Hematopoietic multipotent progenitor cell (in vitro differentiated cells): ENCODE measurements at places on chromosomes 7 and 10.
A peak's percentile ranks its signal among the peaks of the same experiment; 100 is the strongest.

DNA sequence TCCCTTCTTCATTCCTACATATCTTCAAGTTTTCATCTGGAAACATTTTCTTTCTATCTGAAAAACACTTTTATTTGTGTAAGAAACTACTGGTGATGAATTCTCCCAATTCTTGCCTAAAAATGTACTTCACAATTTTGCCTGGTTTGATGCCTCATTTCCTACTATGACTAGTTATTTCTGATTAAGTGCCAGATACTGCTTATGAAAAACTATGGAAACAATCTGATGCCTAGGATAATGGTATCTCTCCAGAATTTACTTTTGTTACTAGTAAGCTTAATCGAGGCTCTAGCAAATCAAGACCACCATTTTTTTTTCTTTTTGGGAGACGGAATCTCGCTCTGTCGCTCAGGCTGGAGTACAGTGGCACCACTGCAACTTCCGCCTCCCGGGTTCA, 31.3 kb downstream of the CACUL1 start:
- no peak for DNase-seq

- DNase-seq, result no peak
These were observed 97.8 kb upstream of the PPIF start for GRCh38 chr10:79249186-79250121.

- no peak for DNase-seq
These were observed 119.9 kb downstream of the FANK1 start for GRCh38 chr10:126016156-126016805.

GRCh38 chr7:1545417-1546246, 10.4 kb downstream of the TMEM184A start:
- DNase-seq, result no peak

GRCh38 chr10:77110757-77111156, 526.9 kb downstream of the KCNMA1 start:
- DNase-seq, result no peak

- DNase-seq, result no peak
These were observed 71.6 kb downstream of the TLL2 start for GRCh38 chr10:96441987-96442643.

- no peak for DNase-seq
These were observed 78.2 kb upstream of the CALN1 start for GRCh38 chr7:72490301-72490700.

DNA sequence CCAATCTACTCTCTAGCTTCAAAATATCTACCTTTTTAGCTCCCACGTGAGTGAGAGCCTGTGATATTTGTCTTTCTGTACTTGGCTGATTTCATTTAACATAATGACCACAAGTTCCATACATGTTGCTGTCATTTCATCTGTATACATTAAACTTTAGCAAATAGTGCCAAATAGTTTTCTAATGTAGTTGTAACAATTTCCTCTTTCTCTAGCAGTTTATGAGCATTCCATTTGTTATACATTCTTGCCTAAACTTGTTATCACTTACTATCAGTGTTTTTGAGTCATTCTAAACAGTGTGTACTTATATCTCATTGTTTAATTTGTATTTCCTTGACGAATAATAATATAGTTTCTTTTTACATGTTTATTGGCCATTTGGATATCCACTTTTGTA, 77.2 kb downstream of the NEUROD6 start:
- no peak for DNase-seq

- no peak for DNase-seq
These were observed 18.2 kb upstream of the PRKAG2 start for GRCh38 chr7:151895008-151895630.

DNA sequence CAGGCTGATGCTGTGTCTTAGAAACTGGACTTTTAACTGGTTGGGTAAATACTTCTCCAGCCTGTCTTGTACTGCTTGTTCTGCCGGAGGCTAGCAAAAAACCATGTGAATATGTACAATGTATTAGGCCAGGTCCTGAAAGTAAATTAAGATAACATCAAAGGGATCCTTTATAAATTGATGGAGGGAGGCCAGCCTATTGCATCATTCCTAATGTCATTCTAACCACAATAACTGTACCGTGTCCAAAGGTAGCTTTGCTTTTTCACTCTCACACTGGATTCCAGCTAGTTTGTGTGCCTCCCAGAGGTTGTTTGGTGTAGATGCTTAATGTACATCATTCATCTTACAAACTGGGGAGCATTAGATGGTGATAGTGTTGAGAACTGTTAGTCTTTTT, 91.2 kb upstream of the SEM1 start:
- DNase-seq, result no peak

- peak; percentile 87 for DNase-seq
These were observed 7.8 kb downstream of the HPS6 start for GRCh38 chr10:102072673-102073527.

DNA sequence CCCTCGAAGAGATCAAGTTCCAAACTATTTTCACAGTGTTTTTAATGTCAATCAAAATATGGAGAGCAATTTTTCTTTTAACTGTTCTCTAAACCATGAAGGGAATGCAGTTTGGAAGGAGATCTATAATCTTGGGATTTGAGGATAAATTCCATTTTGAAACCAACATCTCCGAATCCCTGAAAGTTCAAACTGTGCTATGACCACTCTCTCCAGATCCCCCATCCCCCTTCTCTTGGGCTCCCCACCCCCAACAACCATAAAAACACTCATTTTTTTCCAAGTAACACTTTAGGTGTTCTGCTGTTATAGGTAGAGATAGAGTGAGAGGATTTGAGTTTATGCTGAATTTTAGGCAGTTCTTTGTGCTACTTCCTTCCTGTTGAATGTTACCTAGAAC, 1.7 kb downstream of the CALD1 start:
- DNase-seq, result no peak

DNA sequence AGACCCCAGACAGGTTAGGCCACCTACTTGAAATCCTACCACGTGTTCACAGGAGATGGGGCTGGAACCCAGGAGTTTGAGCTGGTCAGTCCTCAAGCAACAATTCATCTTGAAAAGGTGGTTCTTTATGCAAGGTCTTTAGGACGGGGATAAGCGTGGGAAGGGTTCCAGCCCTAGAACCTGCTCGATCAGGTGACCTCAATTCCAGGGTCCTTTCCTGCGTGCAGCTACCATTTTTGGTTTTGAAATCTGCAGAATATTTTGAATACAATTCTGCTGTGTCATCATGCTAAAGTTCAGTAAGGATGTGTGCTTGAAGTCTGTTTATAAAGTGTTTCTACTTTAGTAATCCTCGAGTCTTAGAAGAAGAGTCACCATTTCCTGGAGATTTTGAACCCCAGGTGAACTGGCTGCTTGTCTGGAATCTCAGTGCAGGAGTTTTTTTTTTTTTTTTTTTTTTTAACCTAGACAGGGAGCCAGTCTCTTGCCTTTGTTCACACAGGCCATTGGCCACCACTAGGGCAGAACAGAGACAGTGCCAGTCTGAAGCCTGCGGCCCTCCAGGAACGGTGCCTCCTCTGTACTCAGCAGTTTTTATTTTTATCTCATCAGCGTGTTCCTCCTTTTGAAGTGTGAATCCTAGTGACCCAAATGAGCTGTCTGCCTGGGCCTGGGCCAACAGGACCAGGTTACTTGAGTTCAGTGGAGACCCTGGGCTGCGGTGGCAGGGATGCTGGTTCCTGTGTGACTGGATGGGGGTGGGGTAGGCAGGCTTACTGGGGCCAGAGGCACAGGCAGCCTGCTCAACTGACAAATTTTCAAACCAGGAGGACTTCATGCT, 54.6 kb downstream of the EEPD1 start:
- DNase-seq, result no peak

DNA sequence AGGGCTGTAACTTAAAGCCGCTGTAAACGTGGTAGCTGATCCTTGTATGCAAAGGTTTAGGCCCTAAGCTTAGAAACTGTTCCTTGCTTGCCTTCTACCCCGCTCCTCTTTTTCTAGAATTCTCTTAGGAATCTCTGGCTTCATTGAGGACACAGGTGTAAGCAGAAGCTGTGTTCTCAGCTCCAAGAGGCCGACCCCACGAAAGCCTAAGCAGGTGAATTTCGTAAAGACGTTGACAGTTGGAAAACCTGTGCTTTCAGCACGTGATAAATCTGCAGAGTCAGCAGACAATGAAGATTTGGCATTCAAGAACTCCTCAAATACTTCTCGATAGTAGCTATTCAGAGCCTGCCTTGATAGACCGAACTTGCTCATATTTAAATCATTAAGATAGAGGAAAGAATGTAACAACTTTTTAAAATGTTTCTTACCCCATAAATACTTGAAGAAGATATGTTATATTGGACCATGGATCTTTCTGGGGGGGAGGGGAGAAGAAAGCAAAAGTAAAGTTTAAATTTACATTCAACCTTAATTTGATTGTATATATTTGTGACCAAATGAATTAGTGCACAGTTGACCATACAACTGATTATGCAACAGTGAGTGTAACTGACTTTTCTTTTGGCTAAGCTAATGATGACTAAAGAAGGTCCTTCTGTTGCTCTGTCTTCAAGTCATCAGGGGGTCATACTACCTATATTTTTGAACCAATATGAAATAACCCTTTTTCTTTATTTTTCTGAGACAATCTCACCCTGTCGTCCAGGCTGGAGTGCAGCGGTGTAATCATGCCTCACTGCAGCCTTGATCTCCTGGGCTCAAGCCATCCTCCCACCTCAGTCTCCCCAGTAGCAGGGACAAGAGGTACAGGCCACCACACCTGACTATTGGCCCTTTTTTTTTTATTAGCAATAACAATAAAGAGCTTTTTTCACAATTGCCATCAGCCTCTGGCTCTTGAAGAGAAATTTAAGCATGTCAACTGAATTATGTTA, 1.2 kb upstream of the GDI2 start:
- no peak for DNase-seq
